GOT3 (cell line): ENCODE measurements at places on chromosomes 7 and 10.
A peak's percentile ranks its signal among the peaks of the same experiment; 100 is the strongest.

DNA sequence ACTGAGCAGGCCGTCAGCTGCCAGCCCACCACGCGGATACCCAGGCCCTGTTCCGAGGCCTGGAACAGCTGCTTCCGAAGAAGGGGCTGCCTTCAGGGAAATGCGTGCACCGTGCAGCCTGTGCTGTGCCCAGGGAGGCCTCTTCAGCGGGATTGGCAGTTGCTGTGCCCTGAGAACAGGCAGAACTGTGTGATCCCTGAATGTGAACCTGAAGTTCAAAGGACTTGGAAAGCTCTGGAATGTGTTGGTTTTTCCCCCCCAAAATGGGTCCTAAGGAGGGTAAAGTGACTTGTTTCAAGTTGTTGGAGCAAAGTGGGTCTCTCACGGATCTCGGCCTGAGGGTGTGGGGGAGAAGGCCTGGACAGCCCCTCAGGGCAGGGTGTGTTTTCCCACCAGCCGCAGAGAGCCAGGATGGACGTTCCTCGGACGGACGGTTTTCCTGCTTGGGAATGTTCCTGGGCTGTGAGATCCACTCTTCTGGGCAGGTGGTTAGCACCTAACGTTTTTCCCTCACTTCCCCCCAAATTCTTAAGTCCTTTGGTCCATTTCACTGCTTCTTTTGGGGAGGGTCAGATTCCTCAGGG lies 2.1 kb downstream of the SPRN start:
- no peak for DNase-seq

DNA sequence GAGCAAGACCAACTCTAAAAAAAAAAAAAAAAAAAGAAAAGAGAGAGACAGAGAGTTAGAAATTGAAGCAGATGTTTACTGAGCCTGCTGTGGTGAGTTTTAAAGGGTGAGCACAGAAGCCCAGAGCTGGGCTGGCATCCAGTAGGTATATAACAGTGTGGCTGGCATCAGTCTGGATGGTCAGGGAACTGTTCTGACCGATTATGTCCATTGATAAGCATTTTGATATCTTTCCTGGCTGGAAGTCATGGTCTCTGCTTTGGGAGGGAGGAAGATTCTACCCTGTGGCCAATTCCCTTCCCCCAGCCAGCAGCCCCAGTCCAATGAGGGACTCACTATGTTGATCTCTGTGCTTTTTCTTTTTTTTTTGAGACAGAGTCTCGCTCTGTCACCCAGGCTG lies 65.2 kb upstream of the PODXL start:
- DNase-seq: no peak

GRCh38 chr10:19921300-19922140 lies 105.3 kb downstream of the PLXDC2 start:
- DNase-seq: no peak

DNA sequence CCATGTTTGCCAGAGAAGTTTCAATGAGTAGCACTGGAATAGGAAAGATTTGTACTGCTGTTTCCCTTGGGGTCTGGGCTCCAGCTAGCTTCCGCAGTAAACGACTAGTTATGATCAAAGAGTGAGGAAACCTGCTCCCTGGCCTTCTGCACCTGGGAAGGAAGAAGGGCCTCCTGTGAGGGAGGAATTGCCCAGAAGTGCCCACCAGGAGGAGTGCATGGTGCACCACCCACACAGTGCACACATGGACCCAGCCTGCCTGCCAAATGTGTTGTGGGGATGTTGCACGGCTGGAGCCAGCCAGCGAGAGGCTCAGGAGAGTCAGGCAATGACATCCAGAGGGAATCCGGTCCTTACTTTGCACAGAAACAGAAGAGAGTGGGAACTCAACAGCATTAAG lies 27.0 kb upstream of the FAM107B start:
- no peak for DNase-seq

GRCh38 chr10:6530211-6530840 lies 49.8 kb downstream of the PRKCQ start:
- no peak for DNase-seq

DNA sequence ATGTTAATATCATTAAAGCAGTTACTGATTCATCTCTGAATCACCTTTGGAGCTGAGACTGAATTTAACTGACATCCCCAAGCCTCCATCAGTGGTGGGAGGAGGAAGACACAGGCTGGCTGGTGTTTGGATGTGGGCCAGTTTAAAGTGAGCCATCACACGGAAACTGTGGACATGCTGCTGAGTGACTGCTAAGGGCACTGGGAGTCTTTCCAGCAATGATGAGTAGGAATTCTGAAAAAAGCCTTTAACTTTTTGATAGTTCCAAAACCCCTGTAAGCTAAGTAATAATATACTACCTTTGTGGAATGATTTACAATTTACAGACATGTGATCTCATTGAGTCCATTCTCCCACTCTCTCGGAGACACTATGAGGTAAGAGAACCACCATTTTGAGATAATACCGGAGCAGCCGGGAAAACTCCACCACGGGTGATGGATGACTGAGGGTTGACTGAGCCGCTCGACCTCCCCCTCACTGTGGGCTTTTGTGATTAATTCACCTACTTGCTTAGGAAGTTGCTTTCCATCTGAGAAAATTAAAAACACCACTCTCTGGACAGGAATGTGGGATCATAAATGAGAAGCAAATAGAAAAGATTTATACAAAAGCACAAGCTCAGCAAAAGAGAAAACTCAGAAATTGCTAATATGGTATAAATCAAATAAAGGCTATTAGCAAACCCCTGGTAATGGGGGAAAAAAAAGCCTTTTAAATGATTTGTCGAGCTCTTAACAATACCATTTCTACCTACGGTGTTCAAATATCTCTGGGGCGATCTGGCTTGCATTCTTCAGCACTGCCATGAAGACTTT lies 194.8 kb downstream of the FANK1 start:
- DNase-seq: peak; percentile 78

DNA sequence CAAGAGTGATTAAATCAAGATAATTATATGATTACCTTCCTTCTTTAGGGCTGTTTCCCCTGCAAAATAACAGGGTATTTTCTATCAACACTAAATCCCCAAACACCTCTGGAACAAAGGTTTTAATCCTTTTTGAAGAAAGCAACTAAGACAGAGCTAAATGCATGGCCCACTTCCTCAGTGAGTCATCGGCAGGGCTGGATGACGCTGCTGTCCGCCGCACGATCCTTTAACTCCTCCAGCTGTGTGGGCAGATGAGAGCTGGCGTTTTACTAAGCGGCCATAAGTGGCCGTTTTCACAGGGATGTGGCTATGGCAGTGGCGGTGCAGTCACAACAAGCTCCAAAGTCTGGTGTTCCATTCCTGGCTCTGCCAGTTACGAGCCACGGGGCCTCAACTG lies 76.0 kb upstream of the C1QL3 start:
- no peak for DNase-seq

GRCh38 chr10:131577786-131578471 lies 266.4 kb upstream of the TCERG1L start:
- DNase-seq: no peak

DNA sequence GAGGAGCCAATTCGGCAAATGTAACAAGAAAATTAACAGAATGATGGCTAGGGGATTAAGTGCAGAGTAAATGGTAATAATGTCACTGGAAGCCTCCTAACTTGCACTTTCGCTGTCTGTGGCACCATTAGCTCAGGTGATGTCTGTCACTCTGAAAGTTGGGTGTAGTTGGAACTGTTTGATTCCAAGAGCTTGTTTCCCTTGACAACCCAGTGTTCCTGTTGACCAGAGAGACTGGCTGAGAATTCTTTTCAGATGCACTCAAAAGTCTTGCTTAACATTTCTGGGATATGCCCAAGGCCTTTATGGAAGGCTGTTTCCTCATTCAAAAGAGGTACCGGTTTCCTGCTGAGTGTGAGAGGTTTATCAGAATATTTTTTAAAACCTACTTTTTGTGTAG lies 49.6 kb downstream of the PLPP4 start:
- no peak for DNase-seq

DNA sequence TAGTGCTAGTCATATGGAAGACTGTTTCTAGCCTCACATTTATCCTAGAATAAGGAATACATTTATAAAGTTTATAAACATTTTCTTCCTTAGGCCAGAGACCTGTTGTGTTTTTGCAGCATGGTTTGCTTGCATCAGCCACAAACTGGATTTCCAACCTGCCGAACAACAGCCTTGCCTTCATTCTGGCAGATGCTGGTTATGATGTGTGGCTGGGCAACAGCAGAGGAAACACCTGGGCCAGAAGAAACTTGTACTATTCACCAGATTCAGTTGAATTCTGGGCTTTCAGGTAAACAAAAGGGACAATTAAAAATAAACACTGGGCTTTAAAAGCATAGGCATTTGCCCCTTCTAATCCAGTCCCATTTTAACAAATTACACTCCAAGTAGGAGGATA lies 4.2 kb downstream of the LIPF start:
- DNase-seq: no peak

DNA sequence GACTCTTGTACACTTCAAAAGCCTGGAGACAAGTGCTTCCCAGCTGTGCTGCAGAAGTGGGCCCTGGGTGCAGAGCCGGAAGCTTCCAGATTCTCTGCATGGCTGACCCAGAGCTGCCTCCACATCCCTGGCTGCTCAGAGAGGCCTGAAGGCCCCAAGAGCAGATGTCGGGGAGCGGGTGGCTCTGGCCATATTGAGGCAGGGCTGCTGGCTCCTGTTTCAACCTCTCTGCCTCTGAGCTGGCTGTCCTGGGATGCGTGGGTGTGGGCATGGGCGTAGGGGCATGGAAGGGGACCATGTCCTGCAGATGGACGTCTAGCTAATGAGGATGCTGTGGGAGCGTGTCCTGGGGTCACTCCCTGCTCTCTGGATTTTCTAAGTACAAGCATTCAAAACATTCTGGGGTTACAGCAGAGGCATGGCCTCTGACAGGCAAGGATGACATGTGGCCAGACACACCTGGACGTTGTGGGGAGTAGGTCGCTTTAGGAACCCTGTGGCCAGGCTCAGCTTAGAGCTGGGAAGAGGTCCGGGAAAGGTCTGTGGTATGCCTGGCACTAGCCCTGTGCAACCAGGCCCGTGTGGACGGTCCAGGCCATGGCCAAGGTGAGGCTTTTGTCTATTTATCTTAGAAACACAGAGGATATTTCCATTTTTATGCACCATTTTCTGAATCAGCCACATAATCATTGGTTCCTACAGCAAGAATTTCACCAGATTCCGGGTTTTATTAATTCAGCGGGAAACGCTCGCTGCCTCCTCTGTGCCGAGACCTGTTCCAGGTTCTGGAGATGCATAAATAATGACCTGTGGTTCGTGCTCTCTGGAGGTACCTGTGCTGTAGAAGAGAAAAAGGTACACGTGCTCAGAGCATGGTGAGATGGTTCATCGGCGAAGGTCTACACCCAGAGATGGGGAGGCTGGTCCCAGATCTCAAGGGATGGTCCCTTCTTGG lies 361.1 kb downstream of the GLRX3 start:
- DNase-seq: no peak

DNA sequence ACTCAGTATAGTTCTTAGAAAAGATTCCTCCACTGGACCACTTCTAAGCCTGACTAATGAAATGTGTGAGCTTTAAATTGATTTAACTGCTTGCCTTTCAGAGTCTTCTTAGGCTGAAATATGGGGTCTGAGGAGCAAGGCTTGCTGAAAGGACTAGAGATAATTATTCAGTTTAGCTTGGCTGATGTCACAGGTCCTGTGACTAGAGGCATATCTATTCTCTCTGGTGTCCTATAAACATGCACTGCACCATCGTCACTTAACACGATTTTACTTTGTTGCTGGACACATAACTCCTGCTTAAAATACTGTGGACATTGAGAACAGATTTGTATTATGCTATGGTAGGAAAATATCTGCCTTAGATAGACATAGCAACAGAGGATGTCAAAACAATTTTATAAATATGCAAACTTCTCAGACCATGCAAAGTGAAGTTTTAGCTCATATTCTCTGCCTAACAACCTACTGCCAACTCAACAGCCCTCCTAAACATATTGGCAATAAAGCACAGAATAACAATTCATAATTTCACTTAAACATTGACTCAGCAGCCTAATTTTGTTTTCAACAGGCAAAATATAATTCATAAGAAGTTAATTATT lies 80.2 kb downstream of the RNF133 start:
- DNase-seq: no peak

GRCh38 chr7:23696916-23697441 lies 13.0 kb upstream of the STK31 start:
- no peak for DNase-seq

- DNase-seq: no peak
These were observed 35.4 kb downstream of the GAD2 start for GRCh38 chr10:26251925-26252324.

- no peak for DNase-seq
These were observed 155.8 kb downstream of the FANK1 start for GRCh38 chr10:126052171-126052570.

- DNase-seq: no peak
These were observed 168.7 kb upstream of the LYZL1 start for GRCh38 chr10:29120216-29120615.
